ENCODE measurements at places on chromosomes 12 and 14. TPM values are rescaled to one million over a fixed set of nuclear protein-coding genes. Genes with fewer than 3 reads are reported as not detected.

DNA sequence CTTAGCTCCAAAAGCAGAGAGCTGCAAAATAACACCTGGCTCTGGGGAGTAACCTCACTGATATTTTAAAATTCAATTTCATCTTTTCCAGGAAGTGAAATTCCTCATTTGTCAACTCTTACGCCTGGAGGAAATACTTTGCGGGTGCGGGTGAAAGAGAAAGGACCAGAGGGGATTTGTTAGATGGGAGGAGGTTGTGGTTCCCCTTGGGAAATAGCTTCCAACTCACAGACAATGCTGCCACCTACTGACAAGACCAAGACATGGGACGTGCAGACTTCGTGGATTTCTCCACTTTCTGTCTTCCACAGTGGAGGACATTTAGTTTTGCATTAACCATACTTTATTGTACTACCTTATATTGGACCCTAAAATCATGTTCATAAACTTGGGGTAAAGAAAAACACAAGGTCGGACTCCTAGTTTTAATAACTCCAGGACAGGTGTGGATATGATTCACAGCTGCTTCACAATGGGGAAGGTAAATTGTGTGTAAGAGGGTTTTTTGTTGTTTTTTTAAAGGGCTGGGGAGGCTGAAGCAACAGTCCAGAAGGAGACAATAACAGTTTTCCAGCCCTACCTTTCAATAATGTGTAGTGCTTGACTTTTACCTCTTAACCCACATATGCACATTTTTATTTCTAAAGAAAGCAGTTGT lies 10.8 kb downstream of the FBXL14 start:
- DNase-seq: peak; percentile 75

LRP1-AS gene
- total RNA-seq: not detected

DNA sequence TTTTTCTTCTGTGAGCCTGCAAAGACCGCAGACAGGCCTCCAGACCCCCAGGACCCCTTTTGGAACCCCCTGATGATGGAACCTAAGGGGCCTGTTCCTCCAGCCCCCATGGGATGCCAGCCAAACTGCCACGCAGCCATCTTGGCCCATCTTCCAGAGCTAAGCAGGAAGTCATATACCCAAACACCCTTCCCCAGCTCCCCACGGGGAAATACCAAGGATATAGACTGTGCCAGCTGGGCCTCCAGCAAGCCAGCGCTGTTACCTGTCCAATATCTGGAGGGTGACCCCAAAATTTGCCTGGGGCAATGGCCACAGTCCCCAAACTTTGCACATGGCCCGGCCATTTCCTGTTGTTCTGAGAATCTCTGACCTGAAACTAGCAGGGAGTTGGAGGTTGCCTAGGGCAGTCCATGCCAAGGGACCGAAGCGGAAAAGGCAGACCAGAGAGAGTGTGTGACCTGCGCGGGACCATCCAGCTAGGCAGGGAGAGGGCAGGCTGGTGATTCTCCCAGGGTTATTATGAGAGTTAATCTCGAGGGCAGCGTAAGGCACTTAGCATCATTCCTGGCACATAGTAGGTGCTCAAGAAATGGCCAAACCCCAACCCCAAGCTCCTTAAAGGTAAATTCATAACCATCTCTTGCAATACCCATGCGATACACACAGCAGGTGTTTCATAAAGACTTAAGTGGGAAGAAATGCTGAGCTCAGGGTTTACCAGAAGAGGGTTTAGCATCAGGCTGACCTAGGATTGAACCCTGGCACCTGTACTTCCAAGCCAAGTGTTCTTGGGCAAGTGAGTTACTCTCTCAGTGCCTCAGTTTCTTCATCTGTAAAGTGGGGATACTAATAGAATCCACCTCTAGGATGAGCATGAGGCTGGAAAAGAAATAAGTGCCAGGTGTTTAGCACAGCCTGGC lies 2.6 kb upstream of the RASAL1 start:
- DNase-seq: no peak

DNA sequence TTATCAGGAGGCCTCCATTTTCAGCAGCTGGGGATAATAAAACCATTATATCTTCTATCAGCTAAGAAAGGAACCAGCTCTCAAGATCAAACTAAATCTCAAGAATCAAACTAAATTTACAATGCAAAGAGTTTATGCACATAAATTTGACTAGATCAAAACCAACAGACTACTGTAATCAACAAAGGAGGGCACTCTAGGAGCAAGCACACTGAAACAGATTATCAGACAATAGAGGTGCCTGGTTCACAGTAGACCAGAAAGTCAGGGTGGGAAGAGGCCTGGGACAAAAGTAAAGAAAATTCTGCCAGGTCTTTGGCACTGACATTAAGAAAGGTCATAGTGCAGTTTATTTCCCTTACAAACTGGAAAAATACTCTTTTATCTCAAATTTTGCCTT lies 61.0 kb downstream of the HECTD4 start:
- DNase-seq: no peak

GRCh38 chr14:50232276-50232642 lies 881 bp upstream of the SOS2 start:
- DNase-seq: no peak

PZP gene
- not detected for total RNA-seq

GRCh38 chr12:48691826-48692487 lies 9.9 kb upstream of the KANSL2 start:
- DNase-seq: no peak

Data from HCT116 (cell line).